ENCODE measurements at places on chromosomes 5 and 9.

- DNase-seq = no peak
Measured at GRCh38 chr5:98938464-98938863, 9.7 kb upstream of the CHD1 start.

DNA sequence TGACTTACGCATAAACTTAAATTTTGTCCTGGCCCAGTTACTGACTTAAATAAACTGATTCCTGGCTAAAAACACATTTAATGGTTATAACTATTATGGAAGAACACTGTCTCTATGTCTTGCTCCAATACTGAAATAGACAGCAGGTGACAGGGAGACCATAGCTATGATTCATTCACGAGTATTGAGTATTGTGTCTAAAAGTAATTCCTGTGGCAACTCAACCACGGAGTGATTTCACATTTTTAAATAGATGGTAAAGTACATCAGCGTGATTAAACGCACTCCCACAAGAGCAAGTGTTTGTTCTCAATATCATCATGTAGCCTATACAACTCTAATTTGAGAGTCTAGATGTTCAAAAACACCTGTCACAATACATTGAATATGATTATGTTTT is 35.9 kb upstream of the PCSK1 start:
- no peak for DNase-seq

DNA sequence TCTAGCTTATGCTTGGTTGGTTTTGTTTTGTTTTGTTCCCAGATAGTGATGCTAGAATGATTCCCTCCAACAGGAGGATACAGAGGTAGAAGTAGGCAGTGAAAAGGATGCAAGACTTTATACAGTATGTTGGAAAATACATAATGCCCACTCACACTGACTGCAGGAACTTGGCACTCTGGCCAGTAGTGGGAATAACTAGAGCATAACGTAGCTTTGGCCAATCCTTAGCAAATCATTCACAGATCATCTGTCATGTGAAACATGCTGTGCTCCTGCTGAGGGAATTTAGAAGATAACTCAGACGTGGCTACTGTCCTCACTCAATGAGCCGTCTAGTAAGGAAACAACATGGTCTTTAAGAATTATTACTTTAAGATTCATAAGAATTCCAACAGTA is 13.5 kb downstream of the CFAP90 start:
- DNase-seq = no peak

DNA sequence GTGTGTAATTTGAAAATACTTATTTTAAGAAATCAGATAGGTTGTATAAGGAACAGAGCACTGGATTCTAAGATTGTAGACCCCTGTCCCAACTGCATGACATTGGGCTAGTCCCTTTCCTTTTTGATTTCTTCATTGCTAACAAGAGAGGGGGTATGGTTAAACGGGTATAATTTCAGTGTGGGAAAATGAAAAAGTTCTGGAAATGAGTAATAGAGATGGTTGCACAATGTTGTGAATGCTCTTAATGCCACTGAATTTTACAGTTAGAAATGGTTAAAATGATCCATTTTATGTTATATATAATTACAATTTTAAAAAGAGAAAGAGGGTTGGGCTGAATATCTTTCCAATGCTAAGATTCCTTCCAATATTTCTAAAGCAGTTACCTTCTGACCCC is 103.3 kb upstream of the LHFPL2 start:
- no peak for DNase-seq

DNA sequence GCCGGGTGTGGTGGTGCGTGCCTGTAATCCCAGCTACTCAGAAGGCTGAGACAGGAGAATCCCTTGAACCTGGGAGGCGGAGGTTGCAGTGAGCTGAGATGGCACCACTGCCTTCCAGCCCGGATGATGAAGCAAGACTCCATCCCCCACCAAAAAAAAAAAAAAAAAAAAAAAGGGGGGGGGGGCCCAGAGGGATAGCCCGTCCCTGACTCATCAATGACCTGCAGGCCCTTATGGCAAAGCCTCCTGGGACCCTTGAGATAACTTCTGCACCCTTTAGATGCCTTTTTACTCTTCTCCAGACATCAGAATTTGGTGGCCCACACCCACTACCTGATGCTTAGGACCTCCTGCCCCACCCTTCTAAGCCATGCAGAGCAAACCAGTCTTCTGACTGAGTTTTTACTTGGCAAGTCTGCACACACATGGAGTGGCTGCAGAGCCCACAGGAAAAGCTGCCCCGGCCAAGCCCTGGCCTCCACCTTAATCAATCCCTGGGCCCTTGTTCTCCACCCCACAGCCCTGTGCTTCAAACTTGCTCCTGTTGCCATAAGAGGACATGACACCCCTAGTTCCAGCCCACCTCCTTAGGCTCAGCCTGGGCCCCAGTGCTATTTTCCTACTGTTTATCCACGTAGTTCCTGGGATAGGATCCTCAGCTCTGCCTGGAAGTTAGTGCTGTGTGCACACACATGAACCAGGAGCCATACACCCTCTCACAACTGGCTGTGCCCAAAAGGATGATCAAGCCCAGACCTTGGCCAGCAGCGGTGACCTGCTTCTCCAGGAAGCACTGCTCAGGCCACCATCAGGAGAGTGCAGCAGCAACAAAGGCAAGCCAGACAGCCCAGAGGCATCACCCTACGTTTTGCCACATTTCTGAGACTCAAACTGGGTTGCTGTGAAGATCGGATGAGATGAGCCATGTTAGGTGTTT is 5.1 kb downstream of the MGAT1 start:
- no peak for DNase-seq
